ENCODE measurements at places on chromosomes 5 and 9.

- DNase-seq = no peak
Observed at GRCh38 chr5:94517490-94518488, 100.6 kb downstream of the KIAA0825 start.

- no peak for DNase-seq
Observed at GRCh38 chr5:83895860-83896259, 175.2 kb upstream of the HAPLN1 start.

GRCh38 chr5:131005963-131006684, 158.9 kb downstream of the HINT1 start:
- no peak for DNase-seq

DNA sequence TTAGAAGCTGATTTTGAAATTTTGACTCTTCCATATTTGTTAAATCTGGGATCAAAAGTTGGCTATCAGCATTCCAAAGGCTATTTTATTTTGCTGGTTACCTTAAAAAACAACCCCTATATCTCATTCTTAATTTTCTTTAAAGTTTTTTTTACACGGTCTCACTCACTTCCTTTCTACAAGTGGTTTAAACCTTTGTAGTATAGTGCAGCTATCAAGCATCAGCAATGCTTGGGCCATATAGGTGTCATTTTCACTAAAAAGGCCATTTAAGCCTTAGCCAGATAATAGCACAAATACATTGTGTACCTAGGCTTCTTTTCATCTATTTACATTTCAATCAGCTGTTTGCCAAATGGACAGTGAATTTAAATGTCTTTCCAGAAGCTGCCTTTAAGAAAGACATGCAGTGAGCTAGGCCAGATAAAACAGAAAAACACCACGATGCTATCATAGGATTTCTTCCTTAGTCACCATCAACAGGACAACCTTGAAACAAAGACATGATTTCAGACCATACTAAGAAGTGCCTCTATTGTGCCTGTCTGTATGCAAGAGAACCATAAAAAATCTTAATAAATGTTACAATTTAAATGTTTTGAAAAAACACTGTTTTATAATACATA, 104.2 kb downstream of the RAPGEF6 start:
- DNase-seq = no peak

- DNase-seq = no peak
Observed at GRCh38 chr5:144105371-144105770, 65.1 kb downstream of the YIPF5 start.

GRCh38 chr5:6750142-6750840, 37.1 kb downstream of the TENT4A start:
- no peak for DNase-seq

DNA sequence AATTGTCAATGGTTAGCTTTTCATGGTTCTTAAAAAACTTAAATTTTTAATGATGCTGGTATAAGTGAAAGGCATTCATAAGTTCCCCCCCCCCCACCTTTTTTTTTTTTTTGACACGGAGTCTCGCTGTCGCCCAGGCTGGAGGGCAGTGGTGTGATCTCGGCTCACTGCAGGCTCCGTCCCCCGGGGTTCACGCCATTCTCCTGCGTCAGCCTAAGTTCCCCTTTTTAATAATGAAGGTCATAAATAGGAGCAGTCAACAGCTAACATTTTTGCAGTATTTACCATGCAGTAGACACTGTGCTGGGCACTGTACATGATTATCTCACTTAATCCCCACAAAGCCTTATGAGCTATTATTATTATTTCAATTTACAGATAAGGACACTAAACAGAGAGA, 556.3 kb downstream of the PDE4D start:
- DNase-seq = no peak

DNA sequence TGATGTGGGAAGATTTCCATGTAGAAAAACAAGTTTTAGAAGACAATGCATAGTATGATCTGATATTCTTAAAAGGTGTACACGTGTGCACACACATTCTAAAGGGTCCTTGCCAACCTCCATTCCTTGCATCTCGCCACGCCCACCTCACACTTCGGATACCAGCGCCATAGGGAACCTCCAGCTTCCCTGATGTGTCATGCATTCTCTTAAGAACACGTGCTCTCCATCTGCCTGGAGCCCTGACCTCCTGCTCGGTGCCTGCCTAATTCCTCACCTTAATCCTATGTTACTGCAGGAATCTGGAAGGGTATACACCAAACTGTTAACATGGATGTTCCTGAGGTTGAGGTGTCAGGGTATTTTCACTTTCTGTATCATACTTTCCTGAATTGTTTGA, 63.1 kb downstream of the PTCD2 start:
- no peak for DNase-seq

DNA sequence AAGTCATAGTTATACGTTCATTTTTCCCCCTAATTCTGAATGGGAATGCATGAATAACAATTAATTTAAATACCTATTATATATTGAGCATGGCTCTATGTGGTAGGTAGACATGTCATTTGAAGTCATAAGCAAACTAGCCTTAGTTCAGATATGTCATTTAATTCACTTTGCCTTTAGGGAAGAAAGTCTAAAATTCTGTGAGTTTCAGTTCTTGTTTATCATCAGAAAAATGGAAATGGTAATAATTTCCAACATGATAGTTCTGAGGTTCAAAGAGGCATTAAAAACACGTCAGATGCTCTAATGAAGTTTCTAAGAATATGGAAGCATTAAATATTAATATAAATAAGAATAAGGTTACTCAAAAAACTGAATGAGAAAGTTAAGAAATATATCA, 13.1 kb upstream of the ANXA1 start:
- DNase-seq = no peak

DNA sequence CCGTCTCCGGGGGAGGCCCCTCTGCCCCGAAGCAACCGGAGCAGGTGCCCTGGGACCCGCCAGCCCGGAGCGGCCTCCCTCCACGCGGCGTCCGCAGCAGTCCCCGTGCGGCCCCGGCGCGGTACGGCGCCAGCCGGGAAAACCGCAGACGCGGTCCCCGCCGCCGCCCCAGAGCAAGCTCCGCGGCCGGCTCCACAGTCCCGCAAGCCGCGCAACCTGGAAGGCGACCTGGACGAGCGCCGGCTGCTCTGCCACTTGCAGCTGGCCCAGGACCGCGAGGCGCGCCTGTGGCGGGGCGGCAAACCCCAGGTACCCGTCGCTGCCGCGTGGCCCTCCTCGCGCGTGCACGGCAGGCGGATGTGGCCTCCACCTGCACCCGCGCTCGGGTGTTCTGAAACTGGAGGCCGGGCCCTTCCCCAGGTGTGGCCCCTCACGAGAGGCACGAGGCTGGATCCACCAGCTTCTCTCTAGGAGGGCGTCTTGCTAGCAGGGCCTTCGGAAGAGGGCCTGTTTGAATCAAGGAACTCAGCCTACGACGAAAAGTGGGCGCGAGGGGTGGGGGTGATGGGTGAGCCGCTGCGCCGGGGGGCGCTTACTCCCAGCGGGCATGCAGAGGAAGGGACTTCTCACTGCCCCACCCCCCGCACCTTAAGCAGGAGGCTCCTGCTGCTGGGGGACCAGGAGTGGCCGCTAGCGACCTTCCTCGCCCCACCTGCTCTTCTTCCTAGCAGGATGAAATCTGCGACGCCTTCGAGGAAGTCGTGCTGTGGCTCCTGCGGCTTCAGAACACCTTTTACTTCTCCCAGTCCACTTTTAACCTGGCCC, 602 bp downstream of the CCNI2 start:
- DNase-seq = no peak

- DNase-seq = no peak
Observed at GRCh38 chr5:82376307-82376706, 98.2 kb upstream of the RPS23 start.

GRCh38 chr9:29129763-29130162, 1556.5 kb upstream of the C9orf72 start:
- no peak for DNase-seq

DNA sequence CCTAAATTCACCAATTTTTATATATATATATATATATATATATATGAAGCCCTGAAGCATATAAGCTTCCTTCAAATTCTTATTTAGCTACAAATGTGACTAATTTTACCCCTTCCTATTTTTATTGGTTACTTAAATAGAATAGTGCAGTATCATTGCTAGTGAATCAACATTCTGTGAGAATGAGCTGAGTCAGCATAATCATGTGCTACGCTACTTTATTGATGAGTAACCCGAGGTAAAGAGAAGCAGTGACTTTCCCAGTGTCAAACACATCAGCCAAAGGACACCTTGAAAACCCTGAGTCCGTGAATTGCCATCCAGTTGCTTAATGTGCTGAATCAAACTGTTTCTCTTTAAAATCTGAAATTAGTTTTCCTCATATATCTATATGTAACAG, 546.2 kb downstream of the DMRTA1 start:
- no peak for DNase-seq

DNA sequence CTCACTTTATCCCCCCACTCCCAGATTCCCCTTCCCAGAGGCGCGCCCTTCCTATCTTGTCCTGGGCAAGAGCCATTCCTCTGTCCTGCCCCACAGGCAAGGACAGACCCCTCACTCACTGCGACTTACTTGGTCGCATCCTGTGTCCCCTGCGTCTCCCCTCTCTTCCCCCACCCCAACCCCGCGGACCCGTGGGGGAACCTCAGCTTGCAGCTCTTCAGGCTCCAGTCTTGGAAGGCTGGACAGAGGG, 542 bp downstream of the GGTA1 start:
- DNase-seq = no peak

DNA sequence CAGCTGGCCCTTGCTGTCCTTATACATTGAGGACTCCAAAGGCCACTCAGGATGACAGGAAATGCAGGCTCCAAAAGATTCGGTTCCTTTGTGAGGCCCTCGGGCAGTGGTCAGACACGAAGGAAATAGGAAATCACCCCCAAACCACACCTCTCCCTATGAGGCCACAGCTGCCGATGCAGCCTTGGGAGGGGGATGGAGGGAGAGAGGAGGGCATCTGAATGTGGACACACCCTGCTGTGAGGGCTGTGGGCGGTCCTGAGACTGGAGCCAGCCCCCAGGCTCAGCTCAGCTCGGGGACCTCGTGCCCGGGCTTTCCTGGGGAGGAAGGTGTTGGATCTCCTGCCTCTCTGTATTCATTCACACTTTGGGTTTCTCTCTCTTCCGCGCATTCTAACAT, 2.7 kb upstream of the CLPTM1L start:
- no peak for DNase-seq
